Stimulated activated CD8-positive, alpha-beta memory T cell treated with anti-CD3 and anti-CD28 coated beads, Interleukin-7, amount 100 ng/mL, for 24 hours (primary cell): ENCODE measurements at places on chromosomes 11 and 22.

- no peak for DNase-seq
These were observed 9.7 kb upstream of the SLCO2B1 start for GRCh38 chr11:75141166-75141565.

GRCh38 chr22:30795118-30795517 is 100.4 kb downstream of the OSBP2 start:
- no peak for DNase-seq

DNA sequence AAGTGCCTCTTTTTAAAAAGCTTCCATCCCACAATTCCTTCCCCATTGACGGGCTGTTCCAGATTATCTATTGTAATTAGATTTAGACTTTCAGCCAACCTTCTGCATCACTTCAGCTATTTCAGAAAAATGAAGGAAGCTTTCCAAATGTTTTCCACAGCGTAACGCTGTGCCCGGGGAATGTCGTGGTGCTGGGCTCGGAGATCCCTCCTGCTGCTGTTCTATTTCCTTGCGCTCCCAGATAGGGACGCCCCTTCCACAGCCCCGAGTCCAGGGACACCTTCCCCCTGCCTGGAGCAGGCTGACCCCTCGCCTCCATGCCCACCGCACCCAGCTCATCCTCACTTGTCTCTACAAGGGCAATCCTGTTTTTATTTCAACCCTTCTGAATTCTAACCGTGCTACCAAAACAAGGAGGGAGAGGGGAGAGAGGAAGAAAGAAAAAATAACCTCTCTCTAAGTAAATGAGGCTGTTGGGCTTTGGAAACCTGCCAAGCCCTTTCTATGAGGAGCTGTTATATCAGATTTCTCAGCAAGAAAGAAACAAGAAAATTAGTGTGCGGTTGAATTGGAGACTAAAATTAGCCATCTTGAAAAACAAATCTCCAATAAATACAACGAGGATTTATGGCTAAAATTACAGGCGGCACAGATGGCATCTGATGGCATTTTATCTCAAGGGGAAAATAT is 366.9 kb downstream of the BRD1 start:
- no peak for DNase-seq

- no peak for DNase-seq
These were observed 19.0 kb downstream of the CYTH4 start for GRCh38 chr22:37301144-37301830.
